ENCODE measurements at places on chromosomes 4 and X.

DNA sequence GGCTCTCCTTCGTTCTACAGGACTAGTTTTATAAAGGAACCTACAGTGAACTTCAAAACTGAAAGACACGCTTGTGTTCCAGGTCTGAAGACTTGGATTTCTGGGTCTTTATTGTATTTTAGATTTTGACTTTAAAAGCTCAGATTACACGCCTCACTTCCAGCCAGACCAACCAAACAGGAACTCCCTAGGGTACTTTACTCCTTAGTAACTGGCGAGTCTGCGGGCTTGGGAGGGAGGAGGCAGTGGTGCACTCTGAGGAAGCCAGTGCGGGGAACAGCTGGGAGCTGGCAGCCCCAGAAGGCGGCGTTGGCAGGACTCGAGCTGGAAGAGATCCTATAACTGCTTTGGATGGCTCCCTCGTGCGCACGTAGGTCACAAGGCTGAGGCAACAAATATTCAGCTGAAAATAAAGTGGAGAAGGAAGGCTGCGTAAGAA is 391 bp upstream of the PHKA1 start:
- no peak for DNase-seq

GRCh38 chr4:79673377-79673776 is 265.3 kb upstream of the GK2 start:
- no peak for DNase-seq

- DNase-seq = no peak
Observed at GRCh38 chr4:54764476-54764875, 106.7 kb downstream of the KIT start.

- DNase-seq = no peak
Observed at GRCh38 chr4:44522761-44523445, 74.3 kb upstream of the KCTD8 start.

GRCh38 chr4:107183155-107183774 is 147.2 kb upstream of the DKK2 start:
- peak; percentile 46 for DNase-seq

DNA sequence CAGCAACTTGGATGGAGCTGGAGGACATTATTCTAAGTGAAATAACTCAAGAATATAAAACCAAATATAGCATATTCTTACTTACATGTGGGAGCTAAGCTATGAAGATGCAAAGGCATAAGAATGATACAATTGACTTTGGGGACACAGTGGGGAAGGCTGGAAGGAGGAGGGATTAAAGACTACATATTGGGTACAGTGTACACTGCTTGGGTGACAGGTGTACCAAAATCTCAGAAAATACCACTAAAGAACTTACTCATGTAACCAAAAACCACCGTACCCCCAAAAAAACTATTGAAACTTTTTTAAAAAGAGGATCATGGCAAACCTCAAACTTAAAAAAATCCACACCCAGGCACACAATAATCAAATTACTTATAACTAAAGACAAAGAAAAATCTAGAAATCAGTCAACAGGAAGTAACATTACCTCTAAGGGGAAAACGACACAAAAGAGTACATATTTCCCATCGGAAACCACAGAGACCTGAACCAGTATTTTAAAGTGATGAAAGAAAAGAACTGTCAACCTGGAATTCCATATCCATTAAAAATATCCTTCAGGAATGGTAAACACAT is 241.8 kb downstream of the PRDM5 start:
- no peak for DNase-seq
